ENCODE measurements at places on chromosomes 7 and 10.

- no peak for DNase-seq
Observed at GRCh38 chr10:107790271-107790670, 625.8 kb upstream of the SORCS1 start.

DNA sequence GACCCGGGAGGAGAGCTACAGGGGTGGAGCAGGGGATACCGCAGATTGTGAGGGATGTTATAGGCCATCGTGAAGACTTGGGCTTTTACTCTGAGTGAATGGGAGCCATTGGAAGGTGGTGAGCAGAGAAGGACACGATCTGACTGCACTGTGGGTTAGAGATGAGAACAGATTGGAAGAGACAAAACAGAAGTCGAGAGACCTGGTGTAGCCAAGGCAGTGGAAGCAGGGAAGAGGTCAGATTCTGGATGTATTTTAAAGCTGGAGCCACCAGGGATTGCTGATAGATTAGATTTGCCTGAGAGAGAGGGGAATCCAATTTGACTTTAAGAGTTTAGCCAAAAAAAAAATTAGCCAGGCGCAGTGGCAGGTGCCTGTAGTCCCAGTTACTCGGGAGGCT is 21.6 kb upstream of the EEPD1 start:
- DNase-seq = no peak

GRCh38 chr7:22202141-22202540 is 154.8 kb downstream of the RAPGEF5 start:
- DNase-seq = no peak

- no peak for DNase-seq
Observed at GRCh38 chr10:14025283-14026189, 305.2 kb downstream of the FRMD4A start.

DNA sequence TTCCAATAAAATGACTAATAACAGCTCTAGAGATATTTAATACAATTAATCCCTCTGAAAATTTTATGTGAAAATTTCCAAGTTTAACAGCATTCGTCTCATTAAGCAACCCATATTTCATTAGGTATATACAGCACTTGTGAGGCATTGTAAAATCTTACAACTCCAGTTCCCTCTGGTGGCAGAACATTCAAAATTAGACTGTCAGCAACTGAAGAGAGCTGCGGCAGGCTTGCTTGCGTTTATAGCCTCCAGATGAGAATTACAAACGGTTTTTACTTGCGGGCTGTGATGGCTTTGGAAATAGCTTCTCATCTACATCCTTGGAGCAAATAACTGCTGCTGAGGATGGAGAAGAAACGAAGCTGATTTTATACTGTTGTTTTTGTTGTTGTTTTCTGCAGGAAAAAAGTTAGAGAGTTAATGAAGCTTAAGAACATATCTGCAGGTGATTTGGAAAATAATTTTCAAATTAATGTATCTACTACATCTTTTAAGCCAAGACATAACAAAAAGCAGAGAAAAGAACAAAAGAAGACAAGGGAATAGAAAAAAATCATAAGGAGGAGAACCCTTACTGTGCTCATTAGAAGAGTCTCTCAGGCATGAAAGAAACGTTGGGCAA is 171.3 kb downstream of the MAGI2 start:
- DNase-seq = no peak

- no peak for DNase-seq
Observed at GRCh38 chr7:151559557-151560183, 40.0 kb upstream of the RHEB start.

GRCh38 chr7:74585844-74586243 is 71.7 kb upstream of the GTF2I start:
- DNase-seq = no peak

Measured in mesenteric fat pad (tissue), 1 donor.